ENCODE measurements at places on chromosomes 4 and X.

- DNase-seq, result no peak
Measured at GRCh38 chr4:5066101-5066500, 14.8 kb downstream of the STK32B start.

DNA sequence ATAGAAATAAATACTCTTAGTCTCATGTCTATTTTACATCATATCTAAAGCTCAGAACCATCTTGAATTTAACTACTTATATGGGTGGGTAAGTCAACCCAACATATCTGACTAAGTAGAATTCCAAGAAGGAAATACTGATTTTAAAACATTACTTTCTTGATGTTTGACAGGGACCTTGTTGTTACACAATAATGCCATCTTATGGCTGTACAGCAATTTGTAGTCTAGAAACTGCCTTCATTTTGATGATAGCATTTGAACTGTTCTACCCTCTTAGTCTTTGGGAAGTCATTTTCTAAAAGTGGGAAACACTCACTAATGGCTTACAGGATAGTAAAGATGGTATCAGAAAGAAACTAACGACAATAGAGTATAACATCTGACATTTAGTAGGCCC is 929.5 kb downstream of the DMD start:
- no peak for DNase-seq

GRCh38 chr4:35166466-35166865 is 1077.8 kb downstream of the ARAP2 start:
- no peak for DNase-seq

GRCh38 chr4:173362666-173363065 is 8.1 kb upstream of the SAP30 start:
- DNase-seq, result no peak

GRCh38 chr4:23814996-23815660 is 74.7 kb downstream of the PPARGC1A start:
- DNase-seq, result no peak

DNA sequence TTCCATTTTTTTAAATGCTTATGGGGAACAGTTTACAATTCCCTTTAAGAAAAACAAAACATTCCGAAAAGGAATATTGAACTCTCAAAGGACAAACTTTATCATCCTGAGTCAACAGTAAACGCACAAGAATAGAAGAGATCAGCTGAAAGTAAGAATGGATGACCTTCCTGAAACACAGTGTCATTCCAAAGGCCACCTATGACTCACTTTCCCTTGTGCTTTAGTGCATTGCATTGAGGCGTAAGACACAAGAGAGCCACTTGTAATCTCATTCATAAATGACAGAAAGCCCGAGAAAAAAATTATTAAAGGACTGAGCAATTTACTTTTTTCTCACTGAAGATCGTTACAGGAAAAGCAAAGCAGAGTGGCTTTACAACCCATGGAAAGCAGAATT is 1062.4 kb upstream of the DIAPH2 start:
- DNase-seq, result no peak

GRCh38 chrX:123736333-123736921 is 3.6 kb upstream of the THOC2 start:
- no peak for DNase-seq

GRCh38 chr4:13032936-13033335 is 451.2 kb downstream of the RAB28 start:
- DNase-seq, result no peak

DNA sequence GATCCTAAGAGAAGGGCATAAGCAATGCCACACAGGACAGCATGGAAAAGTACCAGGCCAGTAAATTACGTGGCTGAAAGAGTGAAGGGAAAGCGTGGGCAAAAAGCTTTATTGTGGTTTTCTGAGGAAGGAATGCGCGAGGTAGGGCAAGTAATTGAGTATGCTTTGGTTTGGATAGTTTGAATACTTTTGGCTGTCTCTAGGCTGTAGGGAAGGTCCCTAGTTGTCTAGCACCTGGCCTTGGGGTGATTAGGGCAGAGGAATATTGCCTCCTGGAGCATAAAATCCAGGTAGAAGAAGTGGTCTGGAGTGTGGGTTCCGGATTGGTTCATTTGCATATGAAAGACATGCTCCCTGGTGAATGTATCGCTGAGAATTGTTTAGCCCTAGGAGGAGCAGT is 46.4 kb upstream of the NALF2 start:
- DNase-seq, result no peak

DNA sequence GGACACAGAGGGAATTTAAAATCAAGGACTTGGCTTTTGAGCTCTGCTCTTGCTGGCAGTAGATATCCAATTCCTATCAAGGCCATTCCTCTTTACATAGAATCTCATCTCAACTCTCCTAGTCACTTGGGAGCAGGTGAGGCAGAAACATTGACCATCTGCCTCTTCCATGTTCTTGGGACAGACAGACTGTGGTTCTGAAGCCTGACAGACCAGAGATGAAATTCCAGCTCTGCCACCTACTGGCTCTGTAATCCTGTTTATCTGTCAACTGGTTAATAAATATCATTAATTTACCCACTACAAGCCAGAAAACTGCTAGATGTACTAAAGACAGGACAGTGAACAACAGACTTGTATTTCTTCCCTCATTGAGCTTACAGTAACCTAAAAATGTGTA is 300.8 kb downstream of the ADGRL3 start:
- no peak for DNase-seq

- DNase-seq, result no peak
Measured at GRCh38 chrX:106670631-106671030, 55.9 kb upstream of the RNF128 start.

- no peak for DNase-seq
Measured at GRCh38 chr4:76407440-76408119, 13.4 kb downstream of the CCDC158 start.

DNA sequence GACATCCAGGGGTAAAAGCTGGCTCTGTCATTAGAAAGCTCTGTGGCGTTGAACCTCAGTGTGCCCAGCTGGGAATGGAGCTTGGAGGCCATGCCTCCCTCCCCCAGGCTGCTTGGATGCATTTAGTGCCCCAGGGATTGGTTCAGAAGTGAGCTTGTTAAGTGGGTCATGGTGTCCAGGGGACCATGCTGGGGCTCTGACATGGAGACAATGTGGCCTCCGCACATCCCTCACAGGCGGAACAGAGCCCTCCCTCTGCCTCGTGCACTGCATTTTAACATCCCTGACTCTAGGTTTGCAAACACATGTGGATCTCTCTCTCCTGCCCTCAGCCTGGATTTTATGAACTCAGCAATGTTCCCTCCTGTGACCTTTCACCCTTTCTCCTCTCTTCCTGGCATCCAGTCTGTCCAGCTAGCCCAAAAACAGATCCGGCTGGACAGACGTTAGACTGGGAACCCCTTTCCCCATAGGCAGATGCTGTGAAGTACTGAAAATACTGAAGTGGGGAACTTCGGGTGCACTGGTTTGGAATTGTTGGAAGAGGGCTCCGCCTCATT is 81.5 kb downstream of the SORCS2 start:
- DNase-seq, result no peak

GRCh38 chrX:41903544-41903943 is 19.8 kb downstream of the CASK start:
- DNase-seq, result no peak

DNA sequence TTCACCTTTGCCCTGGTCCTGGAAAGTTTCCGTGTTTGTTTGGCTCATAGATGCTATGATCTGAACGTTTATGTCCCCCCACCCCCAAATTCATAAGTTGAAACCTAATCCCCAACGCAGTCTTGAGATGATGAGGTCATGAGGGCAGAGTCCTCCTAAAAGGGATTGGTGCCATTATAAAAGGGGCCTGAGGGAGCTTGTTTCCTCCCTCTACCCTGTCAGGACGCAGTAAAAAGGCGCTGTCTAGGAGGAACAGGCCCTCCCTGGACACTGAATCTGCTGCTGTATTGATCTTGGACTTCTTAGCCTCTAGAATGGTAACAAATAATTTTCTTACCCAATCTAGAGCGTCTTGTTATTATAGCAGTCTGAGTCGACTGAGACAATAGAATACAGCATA is 2190.6 kb upstream of the TENM3 start:
- DNase-seq, result no peak

- DNase-seq, result no peak
Measured at GRCh38 chr4:25209702-25210101, 24.1 kb upstream of the PI4K2B start.

DNA sequence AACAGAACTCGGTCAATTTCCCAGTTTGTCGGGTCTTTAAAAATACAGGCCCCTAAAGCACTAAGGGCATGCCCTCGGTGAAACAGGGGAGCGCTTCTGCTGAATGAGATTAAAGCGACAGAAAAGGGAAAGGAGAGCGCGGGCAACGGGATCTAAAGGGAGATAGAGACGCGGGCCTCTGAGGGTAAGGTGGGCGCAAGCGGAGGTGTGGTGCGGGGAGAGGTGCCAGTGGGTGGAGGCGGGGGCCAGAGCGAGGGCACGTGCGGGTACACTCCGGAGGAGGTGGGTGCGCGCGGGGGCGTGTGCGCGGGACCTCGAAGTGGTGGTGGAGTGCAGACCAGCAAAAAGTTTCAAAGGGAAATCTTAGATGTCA is 787 bp upstream of the TET2 start:
- no peak for DNase-seq

- no peak for DNase-seq
Measured at GRCh38 chrX:23505531-23506303, 161.6 kb upstream of the PRDX4 start.

DNA sequence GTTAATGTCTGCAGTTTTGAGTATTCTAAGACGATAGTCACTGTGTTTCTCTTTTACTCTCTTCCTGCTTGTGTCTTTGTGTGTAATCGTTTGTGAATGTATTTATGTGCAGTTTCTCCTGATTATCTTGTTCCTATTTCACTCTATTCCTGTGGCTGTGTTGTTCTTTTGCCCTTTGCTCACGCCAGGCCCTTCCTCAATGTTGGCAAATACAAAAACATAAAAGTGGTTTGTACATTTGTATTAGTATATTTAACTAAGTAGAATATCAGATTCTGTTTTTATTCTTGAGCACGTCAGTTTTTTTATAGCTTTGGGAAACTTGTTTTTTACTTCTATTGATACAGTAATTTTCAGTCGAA is 107.6 kb upstream of the BMPR1B start:
- DNase-seq, result no peak

- DNase-seq, result no peak
Measured at GRCh38 chr4:117324851-117325491, 239.6 kb upstream of the TRAM1L1 start.

GRCh38 chr4:64682481-64682880 is 273.2 kb upstream of the TECRL start:
- DNase-seq, result no peak
